Sciatic nerve (tissue), 2 donors: ENCODE measurements at places on chromosomes 7 and 10.

DNA sequence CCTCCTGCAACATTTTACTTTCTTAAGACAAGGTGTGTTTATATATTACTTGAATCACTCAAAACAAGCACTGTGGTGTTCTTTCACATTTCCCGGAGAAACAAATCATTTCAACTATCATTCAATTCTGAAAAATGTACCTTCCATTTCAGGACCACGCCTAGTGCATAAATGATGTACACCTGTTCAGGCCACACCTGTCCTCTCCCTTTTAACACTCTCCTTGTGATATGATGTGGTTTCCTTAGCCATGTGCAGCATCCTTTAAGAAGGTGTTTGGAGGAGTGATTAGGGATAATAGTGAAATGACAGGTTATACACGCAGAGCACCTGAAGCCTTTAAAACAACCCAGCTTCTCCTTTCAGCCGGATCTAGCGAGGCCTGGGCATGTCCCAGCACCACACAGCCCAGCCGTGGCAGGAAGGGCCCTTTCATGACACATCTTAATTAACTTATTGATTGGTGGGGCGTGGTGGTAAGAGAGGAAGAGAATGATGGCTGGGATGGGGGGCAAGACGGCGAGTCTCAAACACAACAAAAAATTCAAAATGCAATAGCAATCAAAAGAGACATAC lies 26.9 kb downstream of the ABLIM1 start:
- no peak for DNase-seq

DNA sequence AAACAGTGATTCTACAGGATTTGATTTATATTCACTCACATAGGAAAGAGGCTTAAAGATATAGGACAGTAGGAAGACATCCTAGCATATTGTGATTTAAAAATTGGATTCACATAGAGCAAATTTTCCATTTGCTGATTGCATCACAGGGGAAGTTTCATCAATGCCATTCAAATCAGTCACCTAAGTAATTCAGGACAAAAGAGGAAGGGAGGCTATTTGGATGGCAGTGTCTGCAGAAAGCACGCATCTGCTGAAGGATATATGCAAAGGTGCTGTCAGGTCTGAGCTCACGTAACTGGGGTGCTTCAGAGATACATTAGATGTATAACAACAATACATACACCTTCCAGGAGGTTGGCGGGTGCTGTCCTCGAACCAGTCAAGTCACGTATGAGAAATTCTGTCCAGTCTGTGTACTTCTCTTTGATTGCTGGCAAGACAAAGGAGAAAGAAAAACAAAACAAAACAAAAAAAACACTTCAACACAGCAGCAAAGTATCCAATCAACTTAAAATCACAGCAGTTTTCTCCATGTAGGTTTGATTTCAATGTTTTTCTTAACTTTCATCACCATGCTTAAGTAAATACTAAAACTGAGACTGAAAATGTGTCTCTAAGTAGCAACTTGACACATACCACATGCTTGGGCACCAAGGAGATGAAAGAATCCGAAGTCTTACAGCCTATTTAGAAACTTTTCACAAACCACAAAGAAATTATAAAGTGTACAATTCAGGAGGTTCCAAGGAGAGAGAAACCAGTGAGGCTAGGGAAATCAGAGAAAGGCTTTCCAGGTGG lies 125.1 kb downstream of the SFMBT2 start:
- no peak for DNase-seq

GRCh38 chr10:100978121-100978900 lies 9.0 kb downstream of the MRPL43 start:
- DNase-seq, result peak; percentile 42

GRCh38 chr7:27548304-27548703 lies 114.4 kb downstream of the HIBADH start:
- DNase-seq, result no peak

DNA sequence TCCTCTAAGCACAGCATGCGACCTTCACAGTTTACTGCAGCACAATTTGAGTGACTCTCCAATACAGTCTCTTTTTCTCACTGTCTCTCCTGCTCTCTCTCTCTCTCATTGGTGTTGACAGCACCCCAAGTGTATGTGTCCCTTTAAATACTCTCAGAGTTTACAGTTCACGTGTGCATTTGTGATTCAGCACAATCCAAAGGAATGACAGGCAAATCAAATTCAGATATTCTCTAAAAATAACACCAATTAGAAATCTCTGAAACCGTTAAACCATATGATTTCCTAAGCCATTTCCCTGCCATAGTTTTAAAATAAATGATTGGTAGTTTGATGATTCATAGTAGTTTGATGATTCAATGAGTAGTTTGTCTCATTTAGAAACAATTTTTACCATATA lies 104.0 kb upstream of the GAD2 start:
- no peak for DNase-seq

DNA sequence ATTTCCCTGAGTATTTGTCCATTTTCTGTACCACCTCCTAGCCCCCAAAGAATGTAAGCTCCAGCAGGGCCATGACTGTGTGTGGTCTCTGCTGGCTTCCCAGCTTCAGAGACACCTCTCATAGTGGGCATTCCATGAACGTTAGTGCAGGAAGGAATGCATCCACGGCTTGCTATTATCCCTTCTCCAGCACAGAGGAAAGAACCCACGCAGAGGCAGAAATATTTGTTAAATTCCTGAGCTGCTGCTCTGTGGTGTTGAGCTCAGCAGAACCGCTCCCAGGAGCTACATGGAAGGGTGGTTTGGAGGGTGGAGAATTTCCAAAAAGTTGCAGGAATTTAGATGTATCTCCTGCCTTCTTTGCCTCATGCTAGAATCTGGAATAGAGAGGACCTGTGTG lies 275.2 kb downstream of the POU6F2 start:
- no peak for DNase-seq

DNA sequence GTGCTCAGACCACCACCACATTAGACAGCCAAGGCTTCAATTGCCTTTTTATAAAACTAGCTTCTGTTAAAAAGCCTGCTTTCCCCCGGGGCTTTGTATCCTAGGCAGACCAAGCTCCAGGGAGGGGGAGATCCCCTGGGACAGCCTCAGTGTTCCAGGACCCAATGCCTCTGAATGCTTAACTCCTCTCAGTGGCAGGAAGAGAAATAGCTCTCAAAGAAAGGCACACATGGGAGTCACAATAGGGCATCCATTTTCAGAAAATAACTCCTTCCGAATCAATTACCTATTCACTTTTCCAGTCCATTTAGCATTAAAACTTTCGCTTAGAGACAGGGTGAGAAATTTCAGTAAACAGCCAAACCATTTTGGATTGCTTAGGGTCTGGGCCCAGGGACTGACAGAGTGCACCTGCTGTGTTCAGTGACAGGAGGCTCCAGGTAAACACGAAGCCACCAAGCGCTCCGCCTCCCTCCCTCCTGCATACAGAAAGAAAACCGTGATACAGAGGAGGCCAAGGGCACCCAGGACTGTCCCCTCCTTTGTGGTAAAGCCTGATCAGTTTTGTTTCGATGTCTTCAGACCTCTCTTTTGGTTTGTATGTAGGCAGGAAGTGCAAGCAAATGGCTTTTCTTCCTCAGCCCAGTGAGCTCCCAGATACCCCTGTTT lies 599.7 kb downstream of the KCNMA1 start:
- no peak for DNase-seq
